ENCODE measurements at places on chromosomes 2 and 18. TPM values are rescaled to one million over a fixed set of nuclear protein-coding genes. Genes with fewer than 3 reads are reported as not detected.

GPR35 gene
- total RNA-seq, result 4.1 TPM

ANKRD29 gene
- total RNA-seq, result 0.21 TPM

FARP2 gene
- total RNA-seq, result 29.0 TPM

IL36B gene
- not detected for total RNA-seq

DNA sequence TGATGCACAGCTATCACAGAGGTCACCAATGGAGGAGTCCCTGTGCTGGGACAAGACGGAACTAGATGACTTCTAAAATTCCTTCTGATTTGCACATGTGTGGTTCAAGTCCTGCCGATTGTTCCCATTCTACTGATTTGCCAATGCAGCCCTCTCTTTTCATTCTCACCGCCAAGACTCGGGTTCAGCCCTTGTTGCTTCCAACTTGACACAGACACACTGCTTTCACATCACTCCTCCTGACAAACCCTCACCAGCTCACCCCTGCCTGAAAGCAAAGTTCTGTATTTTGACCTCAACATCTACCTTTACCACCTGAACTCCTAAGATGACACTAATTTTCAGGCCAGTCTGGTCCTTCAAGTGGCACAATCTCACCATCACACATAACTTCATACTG lies 25.5 kb downstream of the REEP1 start:
- no peak for DNase-seq

- no peak for DNase-seq
Measured at GRCh38 chr2:230205721-230206120, 14.1 kb downstream of the SP110 start.

GRCh38 chr2:54073796-54074195 lies 41.6 kb upstream of the ACYP2 start:
- DNase-seq, result peak; percentile 13

HOXD4 gene
- not detected for total RNA-seq

DNA sequence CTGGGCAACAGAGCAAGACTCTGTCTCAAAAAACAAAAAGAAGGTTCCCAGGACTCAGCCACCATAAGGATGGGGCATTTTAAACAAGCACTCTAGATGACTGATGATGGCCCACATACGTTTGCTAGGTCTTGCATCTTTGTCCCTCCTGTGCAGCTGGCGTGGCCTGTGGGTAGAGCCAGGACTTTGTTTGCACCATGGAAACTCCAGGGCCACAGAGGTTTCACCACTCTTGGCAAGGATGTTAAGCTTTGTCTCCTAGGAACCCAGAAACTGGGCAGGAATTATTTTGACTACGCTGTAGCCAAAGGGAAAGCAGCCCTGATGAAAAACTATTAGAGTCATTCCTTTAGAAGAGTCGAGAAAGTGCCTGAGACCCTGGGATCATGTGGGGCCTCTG lies 75.3 kb upstream of the STPG4 start:
- no peak for DNase-seq

- DNase-seq, result no peak
Measured at GRCh38 chr2:43458014-43458628, 137.7 kb downstream of the THADA start.

DNA sequence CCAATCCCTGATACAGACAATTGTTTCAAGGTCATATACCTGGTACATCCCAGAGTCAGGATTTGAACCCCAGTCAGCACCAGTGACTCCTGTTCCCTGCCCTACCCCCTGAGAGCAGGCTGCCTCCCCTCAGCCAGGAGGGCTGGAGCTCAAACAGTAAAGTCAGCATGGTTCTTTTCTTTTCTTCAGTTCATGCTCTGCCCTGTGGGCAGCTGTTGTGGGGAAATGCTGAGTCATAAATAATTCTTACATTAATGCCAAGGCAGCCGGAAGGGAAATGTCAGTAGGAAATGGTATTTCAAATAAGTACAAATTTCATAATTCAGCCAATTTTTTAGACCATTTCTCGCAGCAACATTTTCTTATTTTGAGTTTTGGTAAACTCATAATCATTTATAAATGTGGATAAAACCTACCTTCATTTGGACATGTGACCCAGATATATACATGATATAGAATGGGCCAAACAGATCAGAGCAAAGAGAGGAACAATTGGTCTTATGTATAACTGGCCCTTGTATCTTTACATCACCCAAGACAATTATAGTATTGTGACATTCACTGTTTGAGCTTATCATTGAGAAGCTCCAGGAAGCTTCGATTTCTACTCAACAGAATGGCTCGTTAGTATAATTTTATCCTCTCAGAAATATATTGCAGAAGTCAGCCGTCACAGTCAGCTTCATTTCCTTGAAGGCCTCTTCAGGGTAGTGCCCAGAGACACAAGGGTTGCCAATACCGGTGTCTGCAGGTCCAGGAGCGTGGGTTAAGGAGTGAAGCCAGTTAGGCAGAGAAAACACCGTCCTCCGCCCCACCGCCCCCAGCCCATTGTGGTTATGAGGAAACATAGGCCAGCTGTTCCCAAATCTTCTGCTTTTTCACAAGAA lies 28.0 kb upstream of the SCYGR1 start:
- DNase-seq, result no peak

DNA sequence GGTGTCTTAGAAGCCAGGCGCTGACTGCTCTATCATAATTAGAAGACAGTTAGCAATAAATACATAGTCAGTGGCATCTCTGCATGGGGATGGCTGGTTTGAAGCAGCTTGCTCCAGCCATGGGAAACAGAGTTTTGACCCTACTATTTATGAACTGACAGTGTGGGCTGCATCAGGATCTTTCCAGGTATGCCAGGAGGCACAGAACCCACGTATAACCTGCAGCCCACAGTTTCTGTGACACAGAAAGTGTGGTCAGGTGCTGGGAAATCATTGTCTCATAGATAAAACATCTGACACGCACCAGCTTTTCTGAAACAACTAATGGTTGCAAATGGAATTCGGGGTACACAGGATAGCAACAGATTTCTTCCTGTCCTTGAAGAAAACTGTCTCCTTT lies 34.7 kb downstream of the INPP4A start:
- peak; percentile 56 for DNase-seq

FAP gene
- not detected for total RNA-seq

DNA sequence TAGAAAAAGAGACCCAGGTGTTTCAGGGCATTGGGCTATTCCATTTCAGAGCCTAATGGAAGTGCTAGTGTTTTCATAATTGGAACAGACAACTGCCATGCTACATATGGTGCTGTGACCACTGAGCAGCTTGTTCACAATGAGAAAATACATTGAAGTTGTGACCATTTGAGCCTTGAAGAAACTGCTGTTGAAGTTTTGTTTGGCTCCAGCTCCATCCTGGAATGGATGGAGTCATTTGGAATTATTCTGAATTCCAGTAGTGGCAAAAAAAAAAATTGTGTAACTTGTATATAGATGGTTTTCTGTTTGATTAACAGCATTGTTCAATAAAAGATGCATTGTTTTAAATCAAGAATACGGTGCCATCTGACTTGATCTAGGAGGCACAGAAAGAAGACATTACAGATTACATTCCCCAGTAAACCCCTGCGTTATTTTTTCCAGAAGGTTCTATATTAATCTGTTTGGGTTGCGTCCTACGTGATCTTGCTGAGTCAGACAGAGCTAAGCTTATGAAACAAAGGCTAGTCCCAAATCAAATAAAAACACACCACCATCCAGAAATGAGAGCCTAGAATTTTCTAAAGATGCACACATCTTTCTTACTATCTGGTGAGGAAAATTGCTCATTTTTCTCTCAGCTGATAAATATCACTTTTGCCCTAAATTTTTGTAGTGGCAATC lies 19.2 kb downstream of the FMNL2 start:
- no peak for DNase-seq

DNA sequence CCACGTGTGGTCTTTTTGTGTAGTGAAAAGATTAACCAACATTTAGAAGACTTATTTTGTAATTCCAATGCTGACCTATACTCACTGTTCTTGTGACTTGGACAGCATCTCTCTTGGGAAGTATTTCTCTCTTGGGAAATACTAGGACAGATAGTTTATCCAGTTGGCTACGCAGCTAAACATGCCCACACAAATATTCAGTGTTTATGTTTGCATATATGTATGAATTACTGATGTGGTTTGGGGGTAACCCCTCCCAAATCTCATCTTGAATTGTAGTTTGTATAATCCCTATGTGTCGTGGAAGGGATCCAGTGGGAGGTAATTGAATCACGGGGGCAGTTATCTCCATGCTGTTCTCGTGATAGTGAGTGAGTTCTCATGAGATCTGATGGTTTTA lies 2062.3 kb upstream of the CELF4 start:
- no peak for DNase-seq

DNA sequence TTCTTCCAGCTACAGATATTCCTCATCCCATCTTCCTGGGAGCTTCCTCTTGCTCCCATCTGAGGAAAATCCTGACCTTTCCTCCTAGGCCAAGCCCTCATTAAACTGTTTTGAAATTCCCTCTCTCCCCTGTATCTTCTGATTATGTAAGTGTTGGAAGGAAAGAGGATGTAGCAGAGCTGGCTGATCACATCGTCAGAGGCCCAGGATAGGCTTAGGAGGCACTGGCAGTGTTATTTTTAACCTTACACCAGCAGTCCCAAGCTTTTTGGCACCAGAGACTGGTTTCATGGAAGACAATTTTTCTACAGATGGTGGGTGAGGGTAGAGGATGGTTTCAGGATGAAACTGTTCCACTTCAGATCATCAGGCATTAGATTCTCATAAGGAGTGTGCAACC lies 630.4 kb downstream of the EPHA4 start:
- no peak for DNase-seq

DNA sequence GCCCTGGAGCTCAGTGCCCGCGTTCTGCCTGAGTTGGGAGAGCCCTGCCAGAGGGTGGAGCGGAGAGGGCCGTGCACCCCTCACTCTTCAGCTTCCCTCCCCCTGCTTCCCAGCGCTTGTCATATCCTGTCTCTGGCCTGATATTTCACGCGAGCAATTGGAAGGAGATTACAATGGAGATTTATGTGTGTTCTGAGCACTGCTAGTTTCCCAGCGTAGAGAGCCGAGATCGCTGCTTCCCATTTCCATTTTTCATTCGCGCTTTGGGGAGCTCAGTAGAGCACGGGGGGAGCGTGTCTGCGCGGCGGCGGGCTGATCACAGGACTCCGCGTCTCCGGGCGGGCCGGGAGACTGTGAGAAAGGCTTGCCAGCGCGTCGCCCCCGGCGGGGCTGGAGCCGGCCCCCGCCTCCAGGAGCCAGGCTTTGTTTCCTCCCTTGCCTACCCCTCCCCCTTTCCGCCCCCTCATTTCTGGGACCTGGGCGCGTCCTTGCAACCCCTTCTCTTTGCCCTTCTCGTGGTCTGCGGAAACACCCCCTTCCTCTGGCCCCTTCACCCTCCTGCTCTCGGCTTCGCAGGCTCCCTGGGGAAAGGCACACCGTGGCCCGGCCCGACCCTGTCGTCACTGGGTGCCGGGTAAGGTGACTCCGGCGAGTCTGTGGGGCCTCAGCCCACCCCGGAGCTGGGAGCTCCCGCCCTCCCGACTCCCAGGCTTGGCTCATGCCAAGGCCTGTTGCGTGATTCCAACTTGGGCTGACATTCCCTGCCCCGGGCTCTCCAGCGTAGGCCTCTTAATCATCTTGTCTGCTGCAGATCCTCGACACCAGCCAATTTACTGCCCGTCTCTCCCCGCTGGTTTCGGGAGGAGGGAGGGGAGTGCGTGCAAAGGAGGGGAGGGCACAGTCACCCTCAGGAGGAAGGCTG lies 5.8 kb downstream of the DLX2 start:
- peak; percentile 37 for DNase-seq

- no peak for DNase-seq
Measured at GRCh38 chr18:61833387-61833786, 59.4 kb downstream of the RNF152 start.

- no peak for DNase-seq
Measured at GRCh38 chr2:176390276-176391147, 121.3 kb downstream of the MTX2 start.

CCDC142 gene
- total RNA-seq, result 13.2 TPM

- peak; percentile 28 for DNase-seq
Measured at GRCh38 chr2:225400060-225400511, 576 bp downstream of the NYAP2 start.

DNA sequence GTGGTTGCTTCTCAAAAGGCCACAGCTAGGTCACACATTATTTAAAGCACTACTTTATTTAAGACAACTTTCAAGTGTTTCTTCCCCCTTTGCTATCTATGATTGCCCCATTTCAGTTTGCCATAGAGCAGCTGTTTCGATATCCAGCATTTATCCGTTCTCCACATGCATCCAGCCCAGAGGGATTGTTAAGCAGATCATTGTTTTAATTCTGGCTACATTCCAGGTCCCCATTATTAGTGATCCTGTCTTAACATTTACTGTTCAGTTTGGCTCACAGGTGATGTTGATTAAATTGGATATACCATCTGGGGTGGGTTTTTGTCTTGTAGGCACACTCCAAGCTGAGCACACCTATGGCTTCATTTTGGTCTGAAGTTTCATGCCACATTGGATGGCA lies 638.7 kb downstream of the ZEB2 start:
- no peak for DNase-seq

DNA sequence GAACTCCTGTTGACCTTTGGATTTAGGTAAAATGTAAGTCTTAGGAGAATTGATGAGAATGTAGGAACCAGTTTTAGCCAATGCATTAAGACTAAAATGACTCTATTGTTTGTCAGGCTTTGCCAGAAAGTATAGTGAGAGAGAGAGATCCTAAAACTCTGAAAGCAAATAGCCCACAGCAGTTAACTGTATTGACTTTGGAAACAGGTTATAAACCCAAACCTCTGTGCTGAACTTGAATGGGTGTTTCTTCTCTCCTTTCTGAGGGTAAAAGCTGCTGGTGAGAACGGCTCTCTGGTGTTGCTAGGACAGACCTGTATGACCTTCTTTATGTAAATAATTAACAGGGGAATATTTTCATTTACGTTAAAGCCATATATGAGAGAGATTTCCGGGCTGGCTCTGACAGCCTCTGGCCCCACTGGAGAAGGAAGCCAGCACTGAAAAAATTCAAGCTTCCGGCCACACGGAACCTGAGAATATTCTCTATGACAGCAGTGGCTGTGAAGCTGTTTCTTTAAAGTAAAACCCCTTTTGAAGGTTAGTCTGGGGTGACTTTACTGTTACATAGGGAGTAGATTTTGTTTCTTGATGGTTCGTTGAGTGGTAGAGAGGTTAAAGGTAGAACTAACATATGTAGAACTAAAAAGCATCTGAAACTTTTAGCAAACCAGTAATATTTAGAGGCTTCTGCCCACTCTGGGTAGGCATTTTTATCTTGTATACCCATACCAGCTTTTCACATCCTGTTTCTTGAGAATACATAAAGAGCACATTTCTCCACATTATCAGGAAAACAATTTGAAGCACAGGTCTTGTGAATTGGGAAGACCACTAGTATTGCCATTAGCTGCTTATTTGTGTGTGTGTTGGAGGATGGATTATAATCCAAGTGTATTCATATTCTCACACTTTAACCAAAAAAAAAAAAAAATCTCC lies 123.8 kb downstream of the SPTBN1 start:
- DNase-seq, result no peak

Data from activated CD4-positive, alpha-beta T cell treated with anti-CD3 and anti-CD28 coated beads for 36 hours (primary cell).